DMS153 (cell line): ENCODE measurements at places on chromosomes 5 and 9.
A peak's percentile ranks its signal among the peaks of the same experiment; 100 is the strongest.

GRCh38 chr5:75167345-75167744 lies 69.3 kb downstream of the ANKRD31 start:
- no peak for DNase-seq

DNA sequence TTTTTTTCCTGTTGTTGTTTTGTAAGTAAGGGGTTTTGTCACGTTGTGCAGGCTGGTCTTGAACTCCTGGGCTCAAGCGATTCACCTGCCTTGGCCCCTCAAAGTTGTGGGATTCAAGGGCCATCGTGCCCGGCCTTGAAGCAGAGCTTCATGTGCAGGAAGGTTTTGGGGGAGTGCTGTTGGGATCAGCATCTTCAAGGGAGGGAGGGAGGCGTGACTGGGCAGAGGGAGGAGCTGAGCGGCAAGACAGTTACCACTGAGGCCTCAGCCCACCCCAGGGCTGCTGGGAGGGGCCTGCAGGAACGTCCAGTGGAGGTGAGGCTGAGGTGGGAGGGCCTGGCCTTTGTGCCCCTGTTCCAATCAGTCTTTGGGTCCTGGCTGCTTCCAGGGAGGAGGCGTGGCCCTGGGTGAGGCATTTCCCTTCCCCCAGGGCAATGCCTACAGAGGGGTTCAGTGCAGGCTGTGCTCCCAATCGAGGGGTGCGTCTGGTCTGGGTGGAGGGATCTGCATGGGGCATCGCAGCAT lies 21.4 kb downstream of the OR2V1 start:
- no peak for DNase-seq

DNA sequence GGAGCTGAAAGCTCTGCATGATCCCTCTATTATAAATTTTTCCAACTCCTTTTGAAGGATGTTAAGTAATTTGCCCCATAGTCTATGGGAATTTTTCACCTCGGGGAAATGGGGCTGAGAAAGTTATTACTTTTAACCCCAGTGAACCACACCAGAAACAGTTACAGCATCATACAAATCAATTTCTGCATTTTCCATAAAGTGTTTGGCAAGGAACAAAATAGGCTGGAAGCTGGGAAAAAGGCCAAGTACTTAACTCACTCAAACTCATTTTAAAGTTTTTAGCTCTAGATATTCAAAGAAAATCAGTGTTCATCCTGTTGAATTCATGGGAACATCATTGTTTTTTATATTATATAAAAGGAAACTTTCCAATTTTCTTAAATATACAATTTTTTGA lies 160.9 kb downstream of the SH3GL2 start:
- DNase-seq, result no peak

DNA sequence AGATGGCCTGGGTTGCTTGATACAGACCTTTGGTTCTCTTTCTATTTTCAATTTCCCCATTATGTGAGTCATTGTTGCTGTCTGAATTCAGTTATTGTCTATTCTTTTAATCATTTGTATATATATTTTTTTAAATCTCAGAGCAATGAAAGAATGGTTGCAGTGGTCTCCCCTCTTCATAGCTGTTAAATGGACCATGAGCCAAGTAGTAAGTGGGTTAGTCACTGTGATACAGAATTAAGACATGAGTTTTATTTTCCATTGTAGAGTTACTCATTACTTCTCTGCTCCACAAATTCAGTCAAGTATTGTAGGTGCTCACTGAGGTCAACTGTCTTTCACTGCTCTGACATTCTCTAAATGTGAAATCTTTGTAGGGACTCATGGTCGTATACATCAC lies 174.6 kb upstream of the GRAMD2B start:
- no peak for DNase-seq

GRCh38 chr5:122455939-122456338 lies 143.9 kb downstream of the SNCAIP start:
- no peak for DNase-seq

DNA sequence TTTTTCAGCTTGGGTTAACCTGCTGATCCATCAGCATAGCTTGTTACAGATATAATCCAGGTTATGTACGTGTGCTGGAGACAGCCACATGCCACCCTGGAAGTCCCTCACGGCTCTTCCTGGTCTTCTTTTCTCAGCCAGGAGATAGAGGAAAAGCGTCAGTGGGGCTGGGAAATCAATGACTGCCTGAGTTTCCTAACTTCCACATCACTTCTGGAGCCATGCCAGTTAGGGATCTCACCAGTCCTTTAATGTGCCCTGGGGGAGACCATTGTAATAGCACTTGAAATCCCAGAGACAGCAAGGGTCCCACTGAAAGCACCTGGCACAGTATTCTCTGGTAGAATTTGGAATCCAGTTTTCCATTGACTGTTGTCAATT lies 29.2 kb downstream of the ANXA2R start:
- no peak for DNase-seq

GRCh38 chr9:93017621-93018020 lies 40.9 kb upstream of the SUSD3 start:
- no peak for DNase-seq

- DNase-seq, result no peak
Measured at GRCh38 chr5:73352649-73353230, 95.8 kb downstream of the FOXD1 start.

DNA sequence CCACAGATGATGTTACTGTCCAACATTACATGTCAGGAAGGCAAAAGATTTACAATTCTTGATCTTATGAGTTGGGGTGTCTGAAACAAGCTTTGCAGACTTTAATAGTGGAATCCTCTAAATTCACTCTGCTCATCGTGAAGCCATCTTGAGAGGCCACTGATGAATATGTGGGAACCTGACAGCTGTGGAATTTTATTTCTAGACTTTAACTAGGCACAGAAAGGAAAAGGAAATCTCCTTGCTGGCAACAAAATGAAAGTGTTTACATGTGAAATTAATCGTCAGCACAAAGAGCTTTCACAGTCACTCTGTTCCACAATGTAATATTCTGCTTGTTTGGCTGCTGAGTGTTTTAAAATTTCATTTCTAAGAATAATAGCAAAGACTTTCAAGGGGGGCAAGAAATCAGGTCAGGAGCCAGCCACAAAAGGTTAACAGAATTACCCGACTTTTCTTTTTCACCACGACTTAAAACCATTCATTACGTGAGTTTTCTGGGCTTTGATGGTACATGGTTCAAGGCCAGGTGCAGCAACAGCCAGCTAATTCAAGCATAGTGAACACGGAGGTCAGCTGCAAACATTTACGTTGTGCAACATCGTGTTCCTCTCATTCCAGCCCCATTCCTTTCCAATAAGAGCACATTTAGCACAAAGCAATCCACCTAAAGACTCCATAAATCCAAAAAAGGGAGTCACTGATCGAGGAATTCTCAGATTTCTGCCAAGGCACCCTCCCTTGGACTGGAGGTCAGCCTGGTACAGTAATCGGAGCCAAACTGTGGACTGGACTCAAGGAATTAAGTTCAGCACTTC lies 14.6 kb downstream of the NREP start:
- no peak for DNase-seq

GRCh38 chr5:13930541-13931171 lies 13.8 kb downstream of the DNAH5 start:
- no peak for DNase-seq

- DNase-seq, result no peak
Measured at GRCh38 chr5:173477345-173478040, 139.0 kb downstream of the BOD1 start.

DNA sequence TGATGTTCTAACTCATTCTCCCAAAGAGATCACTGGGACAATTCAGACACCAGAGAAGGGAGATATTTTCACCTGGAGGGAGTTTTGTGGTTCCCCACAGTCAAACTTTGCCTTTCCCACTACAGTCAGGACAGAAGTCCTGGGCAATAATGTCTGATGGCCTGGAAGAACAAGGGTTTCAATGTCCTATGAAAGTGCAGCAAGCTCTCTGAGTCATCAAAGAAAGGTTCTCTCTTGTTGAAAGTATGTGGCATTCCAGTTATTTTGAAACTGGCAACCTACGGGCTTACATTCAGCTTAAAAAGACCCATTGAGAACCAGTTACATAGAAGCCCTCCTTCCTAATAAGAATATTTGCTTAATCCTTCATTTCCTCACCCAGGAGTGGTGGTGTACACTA lies 103.9 kb downstream of the INSYN2B start:
- DNase-seq, result no peak

DNA sequence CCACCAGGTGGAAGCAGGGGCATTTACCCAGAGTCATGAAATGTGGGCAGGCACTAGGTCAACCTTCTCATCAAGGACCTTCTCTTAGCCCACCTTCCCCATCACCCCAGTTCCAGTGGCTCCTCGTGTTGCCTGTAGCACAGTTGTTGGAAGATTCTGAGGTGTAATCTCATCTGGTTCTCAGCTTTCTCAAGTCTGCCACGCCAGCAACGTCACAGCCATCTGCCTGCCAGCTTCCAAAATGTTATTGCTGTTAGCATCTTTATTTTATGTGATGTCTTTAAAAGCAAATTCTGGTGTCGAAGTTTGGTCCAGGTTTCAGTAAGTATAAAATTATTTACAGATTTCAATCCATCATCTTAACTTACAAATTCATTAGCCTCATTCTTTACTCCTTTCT lies 10.7 kb downstream of the C9orf153 start:
- no peak for DNase-seq

GRCh38 chr5:21398511-21398910 lies 1410.5 kb upstream of the CDH18 start:
- peak; percentile 28 for DNase-seq

DNA sequence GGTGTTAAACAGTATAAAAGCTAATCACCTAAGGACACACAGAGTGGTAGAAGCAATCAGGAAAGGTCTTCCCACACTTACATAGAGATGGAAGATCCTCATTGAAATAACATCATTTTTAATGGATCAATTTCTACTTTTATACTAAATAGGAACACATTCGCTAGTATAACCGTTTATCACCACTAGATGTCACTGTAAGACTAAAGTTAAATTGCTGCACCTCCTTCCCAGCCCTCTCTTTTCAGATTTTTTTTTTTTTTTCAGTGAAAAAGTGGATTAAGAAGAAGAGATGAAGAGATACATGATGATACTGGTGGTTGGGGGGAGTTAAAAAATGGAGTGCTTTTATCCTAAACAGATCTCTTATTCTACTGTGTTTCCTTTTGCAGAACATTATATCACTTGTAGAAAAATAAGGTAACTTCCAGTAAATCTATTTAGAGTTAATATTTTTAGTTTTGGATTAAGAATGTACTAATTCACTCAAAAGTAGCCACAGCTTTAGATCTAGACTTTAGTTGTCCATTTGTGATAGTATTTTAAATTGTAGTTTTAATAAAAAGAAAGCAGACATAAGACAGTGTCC lies 116.9 kb upstream of the ARRDC3 start:
- DNase-seq, result no peak

GRCh38 chr5:14299666-14300065 lies 156.5 kb downstream of the TRIO start:
- no peak for DNase-seq

DNA sequence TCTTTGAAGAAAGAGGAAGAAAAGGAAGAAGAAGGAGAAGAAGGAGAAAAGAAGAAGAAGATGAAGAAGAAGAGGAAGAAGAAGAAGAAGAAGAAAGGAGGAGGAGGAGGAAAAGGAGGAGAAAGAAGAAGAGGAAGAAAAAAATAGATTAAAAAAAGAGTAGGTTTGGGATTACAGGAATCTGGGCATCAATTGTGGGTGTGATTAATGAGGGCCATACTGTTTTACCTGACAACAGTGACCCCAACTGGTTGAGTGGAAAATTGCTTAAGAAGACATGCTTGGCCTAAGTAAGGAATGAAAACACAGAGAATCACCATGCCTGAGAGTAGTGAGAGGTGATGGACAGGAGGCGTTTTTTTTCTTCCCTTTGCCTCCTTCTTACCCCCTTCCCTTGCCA lies 114.6 kb downstream of the FAM170A start:
- DNase-seq, result no peak

GRCh38 chr5:76859591-76860247 lies 9.9 kb downstream of the S100Z start:
- DNase-seq, result no peak

DNA sequence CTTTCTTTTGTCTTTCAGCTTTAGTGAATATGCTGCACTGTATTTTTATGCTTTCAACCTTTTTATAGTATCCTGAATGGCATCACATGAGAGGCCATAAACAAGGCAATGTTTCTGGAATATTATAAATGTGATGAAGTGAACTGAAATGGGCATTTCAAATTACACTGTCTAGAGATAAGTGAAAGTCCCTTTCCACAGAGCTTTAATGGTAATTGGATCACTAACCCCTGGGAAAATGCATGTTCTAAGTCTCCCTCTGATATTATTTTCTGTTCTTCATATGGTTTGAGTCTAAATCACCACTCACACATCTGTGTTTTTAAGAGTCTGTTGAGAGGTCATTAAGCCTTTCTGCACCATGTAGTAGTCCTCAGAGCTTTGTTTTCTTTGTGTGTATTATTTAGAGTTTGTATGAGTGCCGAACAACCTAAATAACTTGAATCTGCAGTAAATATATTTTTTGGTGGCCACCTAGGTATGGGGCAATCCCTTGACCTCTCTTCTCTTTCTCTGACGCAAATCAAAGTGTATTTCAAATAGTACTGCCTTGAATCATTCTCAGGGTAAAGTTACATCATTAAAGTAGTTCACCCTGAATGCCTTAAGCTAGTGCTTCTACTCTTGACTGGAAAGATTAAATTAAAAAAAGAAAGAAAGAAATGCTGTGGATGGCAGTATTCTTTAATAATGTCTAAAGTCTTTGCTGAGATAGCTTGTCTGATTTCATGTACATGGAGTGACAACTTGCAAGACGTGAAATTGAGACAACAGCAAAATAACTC lies 1931.0 kb upstream of the CDH6 start:
- no peak for DNase-seq

- DNase-seq, result no peak
Measured at GRCh38 chr9:38406476-38407186, 14.1 kb downstream of the ALDH1B1 start.

- DNase-seq, result no peak
Measured at GRCh38 chr5:107668154-107669095, 2.3 kb downstream of the EFNA5 start.

DNA sequence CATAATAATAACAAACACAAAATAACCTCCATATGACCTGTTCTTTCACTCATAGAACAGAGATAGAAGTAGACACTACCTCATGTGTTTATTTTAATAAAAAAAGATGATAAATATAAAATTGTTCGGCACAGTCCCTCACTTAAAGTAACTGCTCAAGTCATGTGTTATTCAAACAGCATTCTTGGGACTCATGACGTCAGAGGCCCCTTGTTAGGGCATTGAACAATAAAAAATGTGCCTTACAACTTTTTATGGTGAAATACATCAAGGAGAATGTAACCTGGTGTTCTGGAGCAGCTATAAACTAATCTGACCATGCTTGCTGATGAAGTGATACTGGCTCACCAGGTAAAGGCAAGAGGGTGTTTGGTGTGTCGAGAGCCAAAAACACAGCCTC lies 12.2 kb upstream of the NDFIP1 start:
- DNase-seq, result no peak

DNA sequence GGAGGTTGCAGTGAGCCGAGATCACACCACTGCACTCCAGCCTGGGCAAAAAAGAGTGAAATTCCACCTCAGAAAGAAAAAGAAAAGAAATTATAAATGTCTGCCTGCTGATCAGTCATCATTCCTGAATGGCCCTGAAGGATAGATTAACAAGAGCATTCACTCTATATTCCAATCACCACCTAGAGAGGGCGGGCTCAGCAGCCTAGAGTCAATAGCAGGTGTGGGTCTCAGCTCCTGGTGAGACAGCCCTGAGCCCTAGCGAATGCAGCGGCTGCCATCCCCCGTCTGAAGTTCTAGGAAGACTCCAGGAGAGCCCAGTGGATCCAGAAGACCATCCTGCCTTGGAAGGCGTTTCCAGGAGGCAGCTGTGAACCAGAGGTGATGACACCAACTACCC lies 12.0 kb downstream of the FBP1 start:
- no peak for DNase-seq

- no peak for DNase-seq
Measured at GRCh38 chr9:105403552-105404248, 44.1 kb upstream of the FSD1L start.

GRCh38 chr5:173016598-173017046 lies 33.1 kb downstream of the ATP6V0E1 start:
- DNase-seq, result no peak
